ENCODE measurements at places on chromosomes 4 and X. TPM values are rescaled to one million over a fixed set of nuclear protein-coding genes. Genes with fewer than 3 reads are reported as not detected.

The FRMD7 gene
- total RNA-seq, result not detected

The FREM3 gene
- not detected for total RNA-seq

The CT45A5 gene
- total RNA-seq, result not detected

The TIMM8A gene
- total RNA-seq, result 4.3 TPM

The ZNF718 gene
- total RNA-seq, result 2.4 TPM
